ENCODE measurements at places on chromosomes 2 and 18.

- no peak for DNase-seq
Observed at GRCh38 chr2:170446078-170446477, 268.1 kb downstream of the MYO3B start.

DNA sequence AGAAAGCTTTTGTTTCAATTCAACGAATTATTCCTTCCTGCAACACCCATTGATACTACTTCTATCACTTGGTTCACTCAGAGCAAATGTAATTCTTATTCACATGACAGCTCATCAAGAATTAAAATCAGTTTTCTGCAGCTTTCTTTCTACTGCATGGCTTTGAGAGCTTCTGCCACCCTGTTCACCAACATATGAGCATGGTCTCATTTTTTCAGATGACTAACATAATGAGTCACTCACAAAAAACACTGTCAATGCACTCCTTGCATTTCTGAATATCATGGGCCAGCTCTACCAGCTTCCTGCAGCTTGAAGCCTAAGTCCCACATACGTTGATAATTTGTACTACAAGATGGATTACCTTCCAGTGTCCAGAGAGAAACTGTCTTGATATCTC lies 342.9 kb downstream of the LRATD1 start:
- DNase-seq = no peak

- no peak for DNase-seq
Observed at GRCh38 chr2:46003903-46004473, 293.2 kb upstream of the EPAS1 start.

DNA sequence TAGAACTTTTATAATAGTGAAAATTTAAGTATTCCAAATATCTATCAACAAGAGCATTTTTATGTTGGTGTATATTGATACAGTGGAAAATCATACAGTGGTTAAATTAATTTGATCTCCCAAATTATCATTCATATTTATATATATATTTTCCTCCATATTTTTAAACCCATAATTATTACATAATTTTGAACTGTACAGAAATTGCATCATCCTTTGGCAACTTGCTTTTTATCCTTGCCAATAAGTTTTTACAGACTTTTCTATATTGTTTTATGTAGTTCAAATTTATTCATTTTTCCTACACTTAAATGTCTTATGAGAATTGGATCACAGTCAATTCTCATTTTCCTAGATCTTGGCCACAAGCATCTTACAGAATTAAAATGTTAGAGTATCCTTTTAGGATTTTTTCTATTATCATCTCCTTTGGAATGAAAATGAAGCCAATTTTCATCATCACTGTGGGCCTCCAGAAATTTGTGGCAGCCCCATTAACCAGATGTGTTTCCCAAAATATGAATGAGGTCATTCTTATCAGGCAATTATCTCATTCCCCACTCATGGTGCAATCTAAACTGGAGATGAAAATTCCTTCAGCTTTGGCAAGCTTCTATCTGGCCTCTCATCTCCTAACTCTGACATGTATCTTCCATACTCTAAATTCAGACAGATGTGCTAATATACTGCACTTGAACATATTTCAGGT lies 94.2 kb upstream of the DLGAP1 start:
- no peak for DNase-seq

Measured in stimulated activated CD4-positive, alpha-beta T cell treated with anti-CD3 and anti-CD28 coated beads, Interleukin-12 subunit alpha, Interleukin-12 subunit beta, amount 100 ng/mL, for 48 hours (primary cell).